ENCODE measurements at places on chromosomes 12 and 14.
A peak's percentile ranks its signal among the peaks of the same experiment; 100 is the strongest.

GRCh38 chr12:29582146-29582545, 84.7 kb upstream of the OVCH1 start:
- no peak for DNase-seq

- no peak for DNase-seq
Observed at GRCh38 chr12:90020436-90020835, 311.8 kb upstream of the ATP2B1 start.

GRCh38 chr12:72471806-72472205, 199.6 kb downstream of the TRHDE start:
- DNase-seq, result no peak

DNA sequence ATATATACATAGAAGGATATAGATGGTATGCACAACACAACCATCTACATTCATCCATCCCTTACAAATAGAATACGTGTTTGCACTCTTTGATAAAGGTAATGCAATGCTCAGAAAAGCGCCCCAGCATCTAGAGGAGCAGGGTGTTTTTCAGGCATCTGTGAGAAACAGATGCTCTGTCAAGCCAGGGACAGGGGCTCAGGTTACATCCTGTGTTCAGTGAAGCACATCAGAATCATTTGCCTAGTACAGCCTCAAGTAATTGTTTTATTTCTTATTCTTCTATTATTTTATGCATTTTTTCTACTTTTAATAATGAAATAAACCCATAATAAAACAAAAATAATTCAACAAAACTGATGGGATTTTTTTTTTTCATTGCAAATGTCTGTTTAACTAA, 50.5 kb upstream of the HIF1A start:
- DNase-seq, result no peak

DNA sequence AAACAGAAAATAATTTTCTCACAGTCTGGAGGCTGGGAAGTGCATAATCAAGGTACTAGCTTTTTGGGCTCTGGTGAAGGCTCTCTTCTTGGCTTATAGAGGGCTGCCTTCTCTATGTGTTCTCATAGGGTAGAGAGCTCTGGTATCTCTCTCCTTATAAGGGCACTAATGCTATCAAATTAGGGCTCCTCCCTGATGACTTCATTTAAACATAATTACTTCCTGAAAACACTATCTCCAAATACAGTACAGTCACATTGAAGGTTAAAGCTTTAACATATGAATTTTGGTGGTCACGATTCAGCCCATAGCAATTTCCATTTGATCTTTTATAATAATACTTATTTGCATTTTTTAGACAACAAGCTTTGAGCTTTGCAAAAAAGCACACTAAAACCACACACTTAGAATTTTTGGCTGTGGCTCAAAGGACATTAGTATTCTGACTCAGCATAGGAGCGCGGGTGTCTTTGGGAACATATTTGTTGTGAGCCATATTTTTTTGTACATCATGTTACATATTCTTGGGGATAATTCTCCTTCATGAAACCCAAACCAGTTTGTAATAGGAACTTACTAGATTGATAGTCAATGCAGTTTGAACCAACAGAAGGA, 808.1 kb upstream of the FBXO33 start:
- no peak for DNase-seq

- DNase-seq, result no peak
Observed at GRCh38 chr14:104639471-104639870, 34.9 kb upstream of the TMEM179 start.

GRCh38 chr12:78244916-78245507, 414.3 kb downstream of the NAV3 start:
- no peak for DNase-seq

DNA sequence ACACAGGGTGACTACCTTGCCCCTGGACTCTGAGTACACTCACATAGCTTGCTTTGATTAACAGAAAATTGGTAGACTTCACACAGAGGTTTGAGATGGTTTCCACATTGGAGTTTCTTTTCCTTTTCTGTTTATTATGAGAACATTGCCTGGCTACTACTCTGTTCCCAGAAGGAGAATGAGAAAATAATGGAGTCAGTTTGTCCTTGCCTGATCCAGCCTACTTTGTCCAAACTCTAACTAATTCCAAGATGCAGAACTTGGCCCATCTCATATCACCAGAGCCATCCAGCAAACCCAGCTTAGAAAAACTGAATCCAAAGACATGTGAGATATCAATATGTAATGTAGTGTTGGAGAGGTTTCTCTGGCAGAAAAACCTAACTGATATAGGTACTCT, 20.4 kb downstream of the TAS2R50 start:
- no peak for DNase-seq

DNA sequence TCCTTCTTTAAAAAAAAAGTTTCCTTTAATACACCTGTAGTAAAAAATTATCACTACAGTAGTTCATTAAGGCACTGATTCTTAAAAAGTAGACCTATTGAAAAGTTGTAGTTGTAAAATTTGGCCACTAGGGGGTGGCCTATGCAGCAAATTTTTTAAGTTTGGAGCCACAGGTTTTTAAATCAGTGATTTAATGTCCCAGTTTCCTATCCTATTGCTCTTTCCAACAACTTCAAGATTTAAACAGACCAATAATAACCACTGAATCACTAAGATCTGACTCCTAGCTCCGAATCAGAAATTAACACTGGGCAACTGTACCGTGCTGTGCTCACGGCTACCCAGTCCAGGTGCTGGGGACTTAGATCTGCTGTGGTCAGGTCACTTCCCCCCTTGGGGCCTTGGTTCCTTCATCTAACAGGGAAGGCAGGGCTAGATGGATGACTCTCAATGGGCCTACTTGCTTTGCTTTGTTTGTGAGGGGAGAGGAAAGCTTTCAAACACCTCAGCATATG, 279.3 kb downstream of the MED13L start:
- peak; percentile 3 for DNase-seq

DNA sequence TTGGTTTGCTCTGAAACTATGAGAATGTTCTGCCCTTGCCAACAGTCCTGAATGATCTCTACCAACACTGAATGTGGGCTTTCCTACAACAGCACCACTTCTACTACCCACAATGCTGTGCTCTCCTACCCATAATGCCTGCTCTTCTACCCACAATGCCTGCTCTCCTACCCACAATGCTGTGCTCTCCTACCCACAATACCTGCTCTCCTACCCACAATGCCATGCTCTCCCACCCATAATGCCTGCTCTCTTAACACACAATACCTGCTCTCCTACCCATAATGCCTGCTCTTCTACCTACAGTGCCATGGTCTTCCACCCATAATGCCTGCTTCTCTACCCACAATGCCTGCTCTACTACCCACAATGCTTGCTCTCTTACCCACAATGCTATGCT, 92.3 kb downstream of the KCNK13 start:
- no peak for DNase-seq

DNA sequence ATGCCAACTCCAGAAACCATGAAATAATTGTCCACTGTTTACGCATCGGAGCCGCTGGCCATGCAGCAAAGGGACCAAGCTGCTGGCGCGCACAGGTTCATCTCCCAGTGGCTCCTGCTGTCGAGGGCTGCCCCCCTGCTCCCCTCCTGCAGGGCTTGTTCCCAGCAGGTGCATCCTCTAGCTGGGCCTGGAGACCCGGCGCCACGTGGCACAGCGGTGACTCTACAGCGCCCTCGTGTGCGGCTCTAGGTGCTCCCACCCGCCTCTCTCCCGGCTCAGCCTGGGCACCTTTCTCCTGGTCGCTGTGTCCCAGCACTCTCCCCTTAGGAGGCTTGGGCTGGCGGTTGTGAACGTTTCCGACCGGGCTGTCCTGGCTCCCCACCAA, 37.5 kb upstream of the INF2 start:
- DNase-seq, result no peak

DNA sequence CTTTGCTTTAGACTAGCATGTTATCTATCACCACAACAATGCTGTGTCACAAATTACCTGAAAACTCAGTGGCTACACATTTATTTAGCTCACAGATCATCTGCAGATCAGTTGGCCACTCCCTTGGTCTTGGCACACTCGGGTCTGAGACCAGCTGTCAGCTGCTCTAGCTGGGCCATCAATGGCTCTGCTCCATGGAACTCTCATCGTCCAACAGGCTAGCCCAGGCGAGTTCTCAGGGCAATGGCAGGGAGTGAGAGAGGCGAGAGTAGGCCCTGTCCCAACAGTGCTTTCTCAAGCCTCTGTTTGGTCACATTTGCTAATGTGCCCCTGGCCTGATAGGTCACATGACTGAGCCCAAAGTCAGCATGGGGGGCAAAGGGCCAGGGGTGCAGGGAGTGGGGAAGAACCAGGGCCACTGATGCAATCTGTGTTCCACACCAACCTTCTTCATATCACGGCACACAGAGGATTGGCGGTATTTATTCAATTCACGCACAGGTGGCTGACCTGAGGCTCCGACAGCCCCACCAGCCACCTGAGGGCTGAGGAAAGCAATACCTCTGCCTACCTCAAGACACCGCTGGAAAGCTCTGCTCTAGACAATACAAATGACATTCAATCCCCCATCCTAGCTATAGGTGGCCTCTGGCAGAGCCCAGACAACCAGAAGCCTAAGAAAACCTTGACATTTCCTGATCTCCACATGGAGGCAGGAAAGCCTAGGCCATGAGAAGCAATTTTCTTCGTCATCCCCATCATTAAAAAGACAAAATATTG, 82.5 kb downstream of the NT5DC3 start:
- DNase-seq, result no peak

DNA sequence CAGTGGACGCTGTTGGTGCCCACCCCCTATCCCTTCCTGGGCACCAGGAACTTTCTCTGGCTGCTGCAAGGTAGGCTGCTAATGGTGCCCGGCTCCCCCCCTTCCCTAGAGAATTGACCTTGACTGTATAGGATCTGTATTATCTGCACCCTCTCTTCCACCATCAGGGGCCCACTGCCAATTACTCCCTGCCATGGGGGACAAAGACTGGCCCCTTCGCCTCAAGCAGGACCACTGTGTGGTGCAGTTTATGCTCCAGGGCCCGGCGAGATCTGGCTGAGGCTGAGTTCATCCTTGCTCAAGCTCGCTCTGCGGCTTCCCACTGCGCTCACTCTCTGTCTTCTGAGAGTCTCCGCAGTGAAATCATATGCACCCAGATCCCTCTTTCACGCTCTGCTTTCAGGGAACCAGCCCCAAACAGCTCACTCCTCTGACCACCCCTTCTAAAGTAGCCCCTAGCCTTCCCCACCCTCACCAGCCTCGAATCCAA, 95.2 kb downstream of the LGMN start:
- DNase-seq, result no peak

DNA sequence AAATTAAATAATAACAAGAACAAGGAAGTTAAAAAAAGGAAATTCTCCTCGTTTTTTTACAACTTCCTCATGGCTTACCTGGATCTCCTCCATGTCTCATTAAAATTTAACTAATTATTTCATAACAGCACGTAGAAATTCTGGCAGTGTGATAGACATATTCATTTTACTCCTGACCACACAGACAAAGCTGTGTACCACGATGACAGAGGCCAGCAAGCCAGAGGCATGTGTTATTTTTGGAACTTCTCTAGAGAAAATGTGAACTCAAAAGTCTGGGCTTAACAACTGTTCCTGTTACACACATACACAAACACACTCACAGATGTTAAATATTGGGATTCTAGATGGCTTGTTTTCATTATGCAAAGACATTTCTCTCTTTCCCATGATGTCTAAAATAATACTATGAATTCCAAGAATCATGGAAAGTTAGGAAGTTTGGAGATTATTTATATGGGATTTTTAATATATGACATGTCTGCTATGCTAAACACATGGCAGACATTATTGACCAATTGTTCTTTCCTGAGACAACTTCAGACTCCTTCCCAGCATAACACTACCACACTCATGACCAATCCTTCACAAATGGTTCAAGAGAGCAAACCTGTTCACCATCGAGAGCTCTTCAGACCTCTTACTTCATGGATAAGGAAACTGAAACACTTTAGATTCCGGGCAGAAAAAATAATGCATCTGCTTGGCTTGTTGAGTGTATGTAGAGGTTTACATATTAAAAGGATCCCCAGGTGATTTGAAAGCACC, 158.7 kb downstream of the DACT1 start:
- no peak for DNase-seq

GRCh38 chr12:9340422-9341259, 132.4 kb upstream of the PZP start:
- DNase-seq, result no peak

DNA sequence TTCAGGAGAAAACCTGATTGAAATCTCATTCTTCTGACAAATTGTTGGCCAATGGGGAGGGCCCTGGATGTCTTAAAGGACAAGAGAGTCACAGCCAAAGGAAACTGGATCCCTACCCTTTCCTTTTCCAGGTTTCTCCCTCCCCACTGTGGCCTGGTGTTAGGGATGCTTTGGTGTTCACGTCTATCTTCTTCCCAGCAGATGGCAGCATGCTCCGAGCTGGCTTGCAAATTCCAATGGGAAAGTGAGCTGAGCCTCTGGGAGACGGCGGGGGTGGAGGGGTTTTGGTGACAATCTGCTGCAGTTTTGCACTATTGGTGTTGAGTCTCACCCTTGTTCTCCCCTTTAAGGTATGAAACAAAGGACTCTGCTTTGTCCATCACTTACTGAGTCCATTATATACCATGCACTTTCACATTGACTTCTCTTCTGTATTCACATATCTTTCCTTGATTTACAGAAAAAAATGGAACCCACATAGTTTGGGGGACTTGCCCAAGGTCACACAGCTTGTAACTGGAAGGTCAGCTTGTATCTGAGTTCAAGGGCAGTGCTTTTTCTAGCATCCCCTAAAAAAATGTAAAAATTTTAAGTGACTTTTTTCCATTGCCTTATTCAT, 39.3 kb downstream of the CCDC177 start:
- no peak for DNase-seq

DNA sequence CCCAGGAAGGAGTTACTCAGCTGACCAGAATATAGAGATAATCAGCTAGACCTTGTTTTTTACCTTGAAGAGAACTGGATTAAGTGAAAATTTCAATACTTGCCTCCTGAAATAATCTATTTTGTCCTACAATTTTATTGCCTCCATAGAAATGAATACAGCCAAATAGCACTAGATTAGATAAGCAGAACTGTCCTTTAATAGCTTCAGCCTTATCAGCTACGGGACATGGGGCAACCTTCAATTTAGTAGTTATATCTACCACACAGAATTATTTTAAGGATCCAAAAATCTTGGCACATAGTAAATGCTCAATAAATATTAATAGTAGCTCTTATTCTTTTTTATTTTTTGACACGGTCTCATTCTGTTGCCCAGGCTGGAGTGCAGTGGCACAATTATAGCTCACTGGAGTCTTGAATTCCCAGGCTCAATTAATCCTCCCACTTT, 67.2 kb upstream of the PLEKHG3 start:
- no peak for DNase-seq
